B cell (primary cell): ENCODE measurements at places on chromosomes 5 and 9.

GRCh38 chr9:90834828-90835595, 33.4 kb downstream of the SYK start:
- DNase-seq: no peak
- H3K27me3 ChIP-seq: no peaks in the 10 kb centered on the region
- peak overlapping the region; percentile 9 for H3K27ac ChIP-seq
- peaks cover 92% of the 10 kb centered on the region for H3K4me1 ChIP-seq

- peaks cover 32% of the 10 kb centered on the region for H3K36me3 ChIP-seq
- no peaks in the 10 kb centered on the region for H3K4me1 ChIP-seq
- H3K27ac ChIP-seq: no peak overlapping the region
- DNase-seq: no peak
- no peaks in the 10 kb centered on the region for H3K27me3 ChIP-seq
- H3K4me3 ChIP-seq: no peak overlapping the region
These were observed 27.7 kb upstream of the TMOD1 start for GRCh38 chr9:97473717-97474116.

- DNase-seq: peak; percentile 33
- H3K36me3 ChIP-seq: no peaks in the 10 kb centered on the region
- no peak overlapping the region for H3K4me3 ChIP-seq
- peak overlapping the region; percentile 24 for H3K27ac ChIP-seq
- H3K27me3 ChIP-seq: no peaks in the 10 kb centered on the region
These were observed 27.6 kb upstream of the ATP6V1G1 start for GRCh38 chr9:114559830-114560513.

- H3K4me3 ChIP-seq: no peak overlapping the region
- no peak overlapping the region for H3K27ac ChIP-seq
- no peaks in the 10 kb centered on the region for H3K27me3 ChIP-seq
- no peak for DNase-seq
- no peaks in the 10 kb centered on the region for H3K36me3 ChIP-seq
These were observed 78.4 kb downstream of the MACIR start for GRCh38 chr5:103336941-103337340.

DNA sequence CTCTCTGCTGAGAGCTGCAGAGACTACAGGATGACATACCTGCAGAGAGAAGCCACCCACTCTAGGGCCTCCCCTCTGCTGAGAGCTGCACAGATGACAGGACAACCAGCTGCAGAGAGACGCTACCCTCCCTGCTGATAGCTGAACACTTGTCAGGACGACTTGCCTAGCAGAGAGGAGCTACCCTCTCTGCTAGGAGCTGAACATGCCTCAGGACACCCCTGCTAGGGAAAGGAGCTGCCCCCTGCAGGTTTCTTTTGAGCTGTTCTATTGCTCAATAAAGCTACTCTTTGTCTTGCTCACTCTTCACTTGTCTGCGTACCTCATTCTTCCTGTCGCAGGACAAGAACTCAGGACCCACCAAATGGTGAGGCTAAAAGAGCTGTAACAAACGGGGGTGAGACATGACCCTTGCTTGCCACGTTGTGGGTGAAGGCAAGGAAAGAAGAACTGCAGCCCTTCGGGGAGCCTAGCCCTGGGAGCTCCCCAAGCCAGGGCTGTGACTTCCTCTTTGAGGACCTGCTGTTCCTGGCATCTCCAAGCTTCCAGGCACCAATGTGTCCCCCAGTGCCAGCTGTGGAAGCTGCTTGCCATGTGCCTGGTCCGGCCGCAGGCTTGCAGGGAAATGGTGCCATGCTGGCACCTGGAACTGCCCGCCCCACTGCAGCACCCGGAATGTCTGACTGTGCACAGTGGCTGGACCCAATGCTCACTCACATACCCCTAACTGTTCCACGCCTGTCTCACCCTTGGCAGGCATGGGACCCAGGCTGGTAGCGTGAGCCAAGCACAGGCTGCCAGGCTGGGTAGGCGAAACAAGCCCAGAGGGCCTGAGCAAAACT, 5.1 kb upstream of the TESK1 start:
- no peaks in the 10 kb centered on the region for H3K27me3 ChIP-seq
- peaks cover 20% of the 10 kb centered on the region for H3K4me1 ChIP-seq
- H3K4me3 ChIP-seq: no peak overlapping the region
- DNase-seq: peak; percentile 14
- no peaks in the 10 kb centered on the region for H3K36me3 ChIP-seq
- H3K27ac ChIP-seq: no peak overlapping the region

DNA sequence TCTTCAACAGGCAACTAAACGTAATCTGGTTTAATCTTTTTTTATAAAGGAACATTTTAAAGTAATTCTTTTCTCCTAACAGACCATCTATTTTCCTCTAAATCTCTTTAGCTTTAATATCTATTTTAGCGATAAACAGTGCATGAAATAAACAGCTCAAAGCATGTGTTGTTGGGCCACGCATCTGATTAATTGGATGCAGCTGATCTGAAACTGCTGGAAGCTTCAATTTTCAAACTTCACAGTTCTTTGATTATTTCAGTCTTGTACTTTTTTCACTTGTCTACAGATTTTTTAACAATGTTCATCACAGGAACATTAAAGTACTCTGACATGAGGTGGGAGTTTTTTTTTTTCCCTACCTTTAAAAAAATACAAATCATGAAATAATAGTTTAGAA, 443.6 kb downstream of the HCN1 start:
- no peak overlapping the region for H3K4me3 ChIP-seq
- no peak overlapping the region for H3K27ac ChIP-seq
- no peak for DNase-seq
- no peaks in the 10 kb centered on the region for H3K36me3 ChIP-seq
- H3K4me1 ChIP-seq: no peaks in the 10 kb centered on the region
